ENCODE measurements at places on chromosomes 16 and 17.

GRCh38 chr17:72588561-72588960, 467.7 kb downstream of the SOX9 start:
- no peak for DNase-seq

DNA sequence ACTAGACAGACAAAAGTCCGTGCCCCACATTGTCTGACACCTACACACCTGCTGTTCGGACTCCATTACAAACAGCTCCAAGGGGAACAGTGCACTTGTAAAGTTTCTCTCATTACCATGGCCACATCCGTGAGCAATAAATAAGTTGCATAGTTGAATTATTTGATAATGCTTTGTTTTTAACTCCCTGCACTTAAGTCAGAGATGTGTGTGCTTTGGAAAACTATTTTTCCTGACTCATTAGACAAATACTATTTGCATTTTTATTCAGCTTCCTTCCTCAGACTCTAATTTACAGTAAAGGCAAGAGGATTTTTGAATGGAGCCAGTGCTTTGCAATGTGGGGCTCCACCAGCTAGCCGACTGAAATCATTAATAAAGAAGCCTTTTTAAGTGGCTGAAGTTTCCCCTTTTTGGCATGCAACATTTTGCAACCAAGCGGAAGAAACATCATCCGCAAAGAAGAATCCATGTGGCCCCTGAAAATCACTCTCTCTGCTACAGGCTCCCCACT, 6.5 kb upstream of the CCL2 start:
- no peak for DNase-seq

- no peak for DNase-seq
Observed at GRCh38 chr16:12431561-12431960, 372.1 kb downstream of the CPPED1 start.

DNA sequence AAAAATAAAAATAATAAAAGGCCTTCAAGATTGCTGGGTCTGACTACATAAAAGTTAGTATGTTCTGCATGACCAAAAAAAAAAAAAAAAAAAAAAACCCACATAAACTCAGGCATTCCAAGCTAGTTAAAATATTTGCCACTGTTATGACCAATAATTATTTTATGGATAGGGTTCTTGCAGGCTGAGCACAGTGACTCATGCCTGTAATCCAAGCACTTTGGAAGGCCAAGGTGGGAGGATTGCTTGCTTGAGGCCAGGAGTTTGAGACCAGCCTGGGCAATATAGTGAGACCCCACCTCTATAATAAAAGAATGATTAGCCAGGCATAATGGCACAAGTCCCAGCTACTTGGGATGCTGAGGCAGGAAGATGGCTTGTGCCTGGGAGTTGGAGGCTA, 8.1 kb downstream of the SCNN1B start:
- no peak for DNase-seq

DNA sequence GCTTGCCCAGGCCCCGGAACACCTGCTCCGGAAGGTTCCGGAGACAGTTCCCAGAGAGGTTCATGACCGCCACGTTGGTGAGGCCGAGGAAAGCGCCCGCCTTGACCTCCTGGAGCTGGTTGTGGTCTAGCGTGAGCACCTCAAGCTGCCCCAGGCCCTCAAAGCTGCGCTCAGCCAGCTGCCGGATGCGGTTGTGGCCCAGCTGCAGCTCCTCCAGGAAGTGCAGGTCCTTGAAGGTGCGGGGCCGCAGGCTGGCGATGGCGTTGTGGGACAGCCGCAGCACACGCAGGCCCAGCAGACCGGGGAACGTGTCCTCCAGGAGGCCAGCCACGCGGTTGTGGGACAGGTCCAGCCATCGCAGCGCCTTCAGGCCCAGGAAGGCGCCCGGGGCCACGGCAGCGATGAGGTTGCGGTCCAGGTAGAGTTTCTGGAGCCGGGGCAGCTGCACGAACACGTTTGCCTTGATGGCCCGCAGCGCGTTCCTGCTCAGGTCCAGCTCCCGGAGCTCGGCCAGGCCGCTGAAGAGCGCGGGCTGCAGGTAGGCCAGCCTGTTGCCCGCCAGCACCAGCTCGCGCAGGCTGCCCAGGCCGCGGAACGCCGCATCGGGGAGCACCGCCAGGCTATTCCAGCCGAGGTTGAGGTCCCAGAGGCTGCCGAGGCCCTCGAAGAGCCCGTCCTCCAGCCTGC, 2.1 kb downstream of the IGFALS start:
- no peak for DNase-seq

DNA sequence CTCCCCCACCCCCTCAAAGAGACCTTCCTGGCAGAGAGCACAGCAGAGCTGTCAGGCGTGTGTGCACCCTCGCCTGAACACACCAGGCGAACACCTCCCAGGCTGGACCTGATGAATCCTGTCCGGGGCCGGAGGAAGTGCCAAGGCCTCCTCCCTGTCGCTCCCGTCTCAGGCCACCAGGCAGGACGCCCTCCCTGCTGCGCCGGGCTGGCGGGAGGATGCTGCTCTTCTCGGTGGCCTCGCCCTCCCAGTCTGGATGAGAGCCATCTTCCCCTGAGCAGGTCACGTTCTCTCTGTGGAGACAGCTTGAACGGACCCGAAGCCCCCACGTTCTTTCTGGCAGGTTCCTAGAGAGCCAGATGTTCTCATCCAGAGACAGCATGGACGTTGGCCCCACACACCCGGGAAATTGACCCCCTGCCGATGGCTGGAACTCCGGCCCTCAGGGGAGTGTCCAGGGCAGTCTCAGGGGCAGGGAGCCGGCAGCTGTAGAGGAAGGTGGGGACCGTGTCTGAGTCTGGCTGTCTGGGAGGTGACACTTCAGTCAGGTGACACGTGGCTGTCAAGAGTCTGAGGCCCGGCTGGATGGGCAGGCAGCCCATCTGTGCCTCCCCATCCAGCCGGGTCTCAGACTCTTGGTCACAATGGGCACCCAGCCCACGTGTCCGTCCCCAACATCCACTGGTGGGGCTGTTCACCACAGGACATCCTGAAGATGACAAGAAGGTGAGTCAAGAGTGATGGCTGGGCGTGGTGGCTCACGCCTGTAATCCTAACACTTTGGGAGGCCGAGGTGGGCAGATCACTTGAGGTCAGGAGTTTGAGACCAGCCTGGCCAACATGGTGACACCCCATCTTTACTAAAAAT, 5.0 kb upstream of the TIMP2 start:
- no peak for DNase-seq

GRCh38 chr16:47018223-47018891, 44.9 kb upstream of the DNAJA2 start:
- no peak for DNase-seq
